Karpas-422 (cell line): ENCODE measurements at places on chromosomes 7 and 10. TPM values are rescaled to one million over a fixed set of nuclear protein-coding genes. Genes with fewer than 3 reads are reported as not detected.

Gene SLC35B4
- 10.5 and 15.7 TPM in 2 replicates for total RNA-seq

Gene PIK3AP1
- 131 and 162 TPM in 2 replicates for total RNA-seq

GRCh38 chr10:131398166-131398565 lies 86.6 kb upstream of the TCERG1L start:
- no peak overlapping the region for H3K4me3 ChIP-seq
- H3K36me3 ChIP-seq = no peaks in the 10 kb centered on the region
- H3K27me3 ChIP-seq = no peaks in the 10 kb centered on the region
- H3K4me1 ChIP-seq = no peaks in the 10 kb centered on the region

DNA sequence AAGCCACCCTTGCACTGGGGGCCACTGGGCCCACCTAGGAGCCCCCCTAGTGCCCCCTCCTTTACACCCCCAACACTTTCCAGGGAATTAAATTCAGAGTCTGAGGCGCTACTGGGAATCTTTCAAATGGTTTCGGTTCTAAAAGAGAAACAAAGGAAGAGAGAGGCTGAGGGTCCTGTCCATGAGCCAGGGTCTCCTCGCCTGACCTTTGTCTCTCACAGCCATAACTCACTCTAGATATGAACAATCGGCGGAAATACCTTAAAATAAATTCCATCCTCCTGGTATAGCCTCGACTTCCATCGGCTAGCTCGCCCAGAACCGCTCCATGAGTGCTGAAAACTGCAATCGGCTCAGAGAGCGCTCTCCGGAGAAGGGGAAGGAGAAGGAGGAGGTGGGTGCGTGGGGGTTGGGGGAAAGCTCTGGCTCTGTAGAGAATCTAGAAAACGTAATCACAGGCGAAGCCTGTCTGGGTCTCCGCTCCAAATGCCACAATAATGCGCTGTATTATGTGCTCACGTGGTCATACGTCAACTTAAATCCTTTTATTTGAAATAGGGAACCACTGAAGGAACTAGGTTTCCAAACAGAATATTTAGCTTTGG lies 12.6 kb downstream of the HOXA4 start:
- H3K4me1 ChIP-seq = no peaks in the 10 kb centered on the region
- no peaks in the 10 kb centered on the region for H3K27me3 ChIP-seq
- no peak for DNase-seq
- no peak overlapping the region for H3K4me3 ChIP-seq

GRCh38 chr10:32922170-32922569 lies 35.9 kb downstream of the ITGB1 start:
- H3K36me3 ChIP-seq = peaks cover 87% of the 10 kb centered on the region
- DNase-seq = no peak
- H3K27ac ChIP-seq = no peak overlapping the region

GRCh38 chr10:132837905-132838304 lies 52.0 kb upstream of the NKX6-2 start:
- H3K4me1 ChIP-seq = no peaks in the 10 kb centered on the region; the same call in 1 of the 2 replicates
- H3K36me3 ChIP-seq = no peaks in the 10 kb centered on the region
- no peak overlapping the region for H3K27ac ChIP-seq

Gene CRYGN
- not detected in 2 replicates for total RNA-seq

DNA sequence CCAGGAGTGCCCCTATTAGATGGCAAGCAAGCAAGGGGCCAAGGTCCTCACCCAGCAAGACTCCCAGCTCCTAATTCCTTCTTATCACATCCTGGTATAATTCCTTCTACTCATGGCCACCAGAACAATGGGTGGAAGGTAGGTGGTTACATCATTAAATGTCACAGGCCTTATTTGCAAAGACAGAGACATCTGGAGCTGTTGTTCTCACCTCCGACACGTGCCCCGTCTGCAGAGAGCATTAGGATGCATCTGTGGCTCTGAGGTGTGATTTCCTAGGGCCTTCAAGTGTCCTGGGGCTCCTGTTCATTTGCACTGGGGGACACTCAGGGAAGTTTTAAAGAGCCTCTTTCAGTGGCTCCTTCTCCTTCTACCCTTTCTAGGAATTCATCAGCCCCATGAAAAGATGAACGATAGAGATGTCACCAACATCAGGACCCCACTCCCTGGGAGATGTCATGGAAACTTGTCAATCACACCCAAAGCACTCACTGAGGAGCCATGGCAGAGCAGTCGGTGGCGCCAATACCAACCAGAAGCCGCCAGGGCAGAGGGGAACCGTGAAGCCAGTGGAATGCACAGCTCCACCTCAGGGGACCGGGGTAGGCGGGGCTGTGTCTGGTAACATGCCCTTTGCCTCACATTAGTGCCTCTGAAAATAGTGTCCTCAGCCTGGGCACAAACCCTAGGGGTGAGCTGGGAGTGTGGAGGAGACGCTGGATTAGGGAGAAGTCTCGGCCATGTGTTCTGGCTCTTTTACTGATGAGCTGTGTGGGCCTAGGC lies 2.9 kb upstream of the ATP6V0E2 start:
- no peak for DNase-seq
- no peak overlapping the region for H3K4me3 ChIP-seq
- H3K4me1 ChIP-seq = peaks cover 21% of the 10 kb centered on the region
- no peaks in the 10 kb centered on the region for H3K27me3 ChIP-seq
- H3K27ac ChIP-seq = no peak overlapping the region

- no peak for DNase-seq
- H3K36me3 ChIP-seq = no peaks in the 10 kb centered on the region
- no peak overlapping the region for H3K4me3 ChIP-seq
- peaks cover 14% of the 10 kb centered on the region for H3K4me1 ChIP-seq
- H3K27me3 ChIP-seq = no peaks in the 10 kb centered on the region
Measured at GRCh38 chr10:24723386-24723787, 300 bp downstream of the ARHGAP21 start.

GRCh38 chr10:13563481-13564445 lies 23.0 kb upstream of the PRPF18 start:
- no peak for DNase-seq
- H3K27me3 ChIP-seq = no peaks in the 10 kb centered on the region
- no peaks in the 10 kb centered on the region for H3K36me3 ChIP-seq
- no peak overlapping the region for H3K27ac ChIP-seq
- peaks cover 5% of the 10 kb centered on the region; the same call in 1 of the 2 replicates for H3K4me1 ChIP-seq
- no peak overlapping the region for H3K4me3 ChIP-seq

- no peaks in the 10 kb centered on the region for H3K27me3 ChIP-seq
Measured at GRCh38 chr7:111676167-111676566, 113.9 kb upstream of the IMMP2L start.

DNA sequence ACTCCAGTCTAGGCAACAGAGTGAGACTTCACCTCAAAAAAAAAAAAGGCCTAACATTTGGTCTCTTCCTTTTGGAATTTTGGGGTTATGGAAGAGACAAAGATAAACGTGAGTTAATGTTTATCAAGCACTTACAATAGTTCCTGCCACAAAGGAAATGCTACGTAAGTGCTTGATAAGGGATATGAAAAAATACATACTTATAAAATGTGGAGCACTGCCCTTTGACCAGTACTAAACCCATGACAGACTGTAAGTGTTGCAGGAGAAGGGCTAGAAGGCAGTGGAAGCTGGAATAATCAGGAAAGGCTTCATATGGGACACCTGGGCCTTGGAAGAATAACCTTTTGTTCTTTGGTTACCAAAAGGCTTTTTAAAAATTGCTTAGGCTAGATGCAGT lies 25.5 kb downstream of the TMEM248 start:
- H3K4me3 ChIP-seq = no peak overlapping the region
- no peak overlapping the region for H3K27ac ChIP-seq
- peaks cover 39% of the 10 kb centered on the region for H3K4me1 ChIP-seq
- no peaks in the 10 kb centered on the region for H3K27me3 ChIP-seq
- H3K36me3 ChIP-seq = peaks cover 47% of the 10 kb centered on the region
- DNase-seq = no peak

Gene SLC18A3
- not detected in 2 replicates for total RNA-seq
